ENCODE measurements at places on chromosomes 7 and 10.

- no peak overlapping the region for H3K4me3 ChIP-seq
- H3K36me3 ChIP-seq = no peaks in the 10 kb centered on the region
- peaks cover 10% of the 10 kb centered on the region for H3K4me1 ChIP-seq
- H3K27ac ChIP-seq = no peak overlapping the region
- no peak for DNase-seq
- H3K27me3 ChIP-seq = no peaks in the 10 kb centered on the region
These were observed 46.2 kb downstream of the RGS10 start for GRCh38 chr10:119496273-119496672.

GRCh38 chr7:68562323-68562899 is 1035.9 kb upstream of the AUTS2 start:
- no peaks in the 10 kb centered on the region for H3K36me3 ChIP-seq
- no peak overlapping the region for H3K4me3 ChIP-seq
- DNase-seq = no peak
- no peaks in the 10 kb centered on the region for H3K27me3 ChIP-seq
- no peaks in the 10 kb centered on the region for H3K4me1 ChIP-seq
- H3K27ac ChIP-seq = no peak overlapping the region

GRCh38 chr7:130867581-130868136 is 133.7 kb upstream of the KLF14 start:
- no peak overlapping the region for H3K4me3 ChIP-seq
- H3K27me3 ChIP-seq = no peaks in the 10 kb centered on the region
- peaks cover 34% of the 10 kb centered on the region for H3K36me3 ChIP-seq
- no peak overlapping the region for H3K27ac ChIP-seq
- DNase-seq = no peak

DNA sequence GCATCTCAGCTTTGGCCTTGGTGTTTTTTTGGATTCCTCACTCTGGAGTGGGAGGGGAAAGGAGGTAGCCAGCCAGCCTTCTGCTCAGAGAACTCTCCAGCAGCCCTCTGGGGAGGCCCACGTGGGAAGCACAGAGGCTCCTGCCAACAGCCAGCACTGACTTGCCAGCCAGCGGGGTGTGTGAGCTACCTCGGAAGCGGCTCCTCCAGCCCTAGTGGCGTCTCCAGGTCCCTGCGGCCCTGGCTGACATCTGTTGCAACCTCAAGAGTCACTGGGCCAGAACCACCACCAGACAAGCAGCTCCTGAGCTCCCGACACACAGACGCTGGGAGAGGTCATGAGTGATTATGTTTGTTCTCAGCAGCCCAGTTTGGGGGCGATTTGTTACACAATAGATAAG is 180.2 kb upstream of the FZD8 start:
- H3K4me1 ChIP-seq = peaks cover 5% of the 10 kb centered on the region
- DNase-seq = peak; percentile 41
- no peak overlapping the region for H3K4me3 ChIP-seq
- H3K36me3 ChIP-seq = no peaks in the 10 kb centered on the region
- H3K27me3 ChIP-seq = no peaks in the 10 kb centered on the region
- no peak overlapping the region for H3K27ac ChIP-seq

DNA sequence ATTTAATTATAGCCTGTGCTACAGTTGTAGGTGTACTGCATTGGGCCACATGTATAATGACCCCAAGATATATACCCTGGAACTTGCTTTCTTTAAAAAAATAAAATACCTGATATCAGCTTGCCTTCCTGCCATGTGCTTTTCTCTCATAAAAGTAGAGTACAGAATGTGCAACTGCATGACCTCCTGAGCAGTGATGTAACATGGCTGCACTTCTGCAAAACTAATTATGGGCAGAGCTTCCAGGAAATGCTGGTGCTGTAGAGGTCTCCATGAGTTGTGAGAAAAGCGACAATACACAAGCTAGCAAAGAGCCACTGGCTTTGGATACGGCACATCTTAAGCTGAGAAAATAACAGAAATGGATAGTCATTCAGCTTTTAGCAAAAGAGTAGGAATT is 6.5 kb upstream of the ERLIN1 start:
- H3K4me1 ChIP-seq = peaks cover 7% of the 10 kb centered on the region
- H3K36me3 ChIP-seq = peaks cover 14% of the 10 kb centered on the region
- no peaks in the 10 kb centered on the region for H3K27me3 ChIP-seq
- no peak overlapping the region for H3K27ac ChIP-seq
- H3K4me3 ChIP-seq = no peak overlapping the region

GRCh38 chr10:48505394-48506112 is 99.3 kb downstream of the ARHGAP22 start:
- H3K27me3 ChIP-seq = no peaks in the 10 kb centered on the region
- no peaks in the 10 kb centered on the region for H3K36me3 ChIP-seq
- H3K4me3 ChIP-seq = no peak overlapping the region
- no peak overlapping the region for H3K27ac ChIP-seq
- DNase-seq = no peak

DNA sequence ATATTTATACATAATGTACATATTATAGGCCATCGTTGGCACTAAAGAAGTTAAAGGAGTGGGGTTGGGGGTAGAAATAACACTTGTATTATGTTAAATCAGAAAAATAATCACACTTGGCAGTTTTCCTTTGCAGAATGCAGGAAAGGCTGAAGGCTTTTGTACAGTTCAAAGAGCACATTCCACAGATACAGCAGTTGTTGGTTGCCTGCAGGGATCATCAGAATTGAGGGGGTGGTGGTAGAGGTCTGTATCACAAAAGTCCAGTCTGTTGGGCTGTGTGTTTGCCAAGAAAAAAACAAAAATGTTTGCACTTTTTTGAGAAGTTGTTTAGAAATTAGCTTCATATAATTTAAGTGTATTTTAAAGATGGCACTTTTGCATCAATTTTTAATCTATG is 231.8 kb upstream of the FOXP2 start:
- no peaks in the 10 kb centered on the region for H3K4me1 ChIP-seq
- H3K36me3 ChIP-seq = no peaks in the 10 kb centered on the region
- no peak overlapping the region for H3K27ac ChIP-seq
- H3K27me3 ChIP-seq = no peaks in the 10 kb centered on the region
- DNase-seq = no peak

DNA sequence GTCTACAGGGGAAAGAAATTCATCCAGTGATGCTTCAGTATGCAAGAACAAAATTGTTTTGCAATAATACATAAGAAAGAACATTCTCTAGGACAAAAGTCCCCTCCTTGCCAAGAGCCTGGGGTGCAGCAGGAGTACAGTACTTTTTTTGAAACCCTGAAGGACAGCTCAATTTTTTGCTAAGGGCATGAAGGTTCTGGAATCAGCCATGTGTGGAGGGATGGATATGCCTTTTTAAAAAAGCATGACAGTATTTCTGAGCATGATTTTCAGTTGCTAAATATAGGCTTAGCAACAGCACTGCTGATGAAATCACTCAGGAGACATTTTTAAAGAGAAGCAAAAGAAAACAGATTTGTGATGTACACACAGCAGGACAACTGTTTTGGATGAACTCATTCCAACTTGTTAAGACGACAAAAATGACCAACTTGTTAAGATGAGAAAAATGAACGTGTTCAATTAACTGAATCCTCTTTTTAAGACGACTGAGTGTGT is 39.3 kb downstream of the HBP1 start:
- no peak for DNase-seq
- H3K27ac ChIP-seq = peak overlapping the region; percentile 30
- H3K36me3 ChIP-seq = peaks cover 22% of the 10 kb centered on the region
- H3K4me1 ChIP-seq = no peaks in the 10 kb centered on the region
- H3K27me3 ChIP-seq = no peaks in the 10 kb centered on the region

- H3K27ac ChIP-seq = no peak overlapping the region
- no peaks in the 10 kb centered on the region for H3K36me3 ChIP-seq
- peaks cover 16% of the 10 kb centered on the region for H3K4me1 ChIP-seq
- H3K27me3 ChIP-seq = no peaks in the 10 kb centered on the region
- no peak for DNase-seq
These were observed 147.7 kb downstream of the JAZF1 start for GRCh38 chr7:28032738-28033380.

DNA sequence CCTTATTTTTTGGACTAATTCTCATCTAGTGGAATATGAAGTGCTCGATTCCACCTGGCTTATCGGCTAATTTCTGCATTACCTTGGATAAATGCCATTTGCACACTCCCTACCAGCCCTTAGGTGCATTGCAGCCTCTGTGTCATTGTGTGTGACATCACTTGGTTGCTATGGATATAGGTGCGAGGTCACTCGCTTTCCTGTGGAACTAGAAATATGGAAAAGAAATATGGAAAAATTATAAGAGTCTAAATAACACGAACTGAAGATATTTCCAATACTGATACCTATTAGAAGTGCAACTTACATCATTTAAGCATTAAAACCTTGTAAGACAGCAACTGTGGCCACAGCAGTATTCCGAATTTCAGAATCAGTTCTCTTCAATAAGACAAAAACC is 2.0 kb downstream of the YWHAG start:
- peak overlapping the region; percentile 94 for H3K4me3 ChIP-seq

- H3K27me3 ChIP-seq = no peaks in the 10 kb centered on the region
- H3K4me3 ChIP-seq = no peak overlapping the region
- no peak for DNase-seq
- peaks cover 6% of the 10 kb centered on the region for H3K4me1 ChIP-seq
- no peaks in the 10 kb centered on the region for H3K36me3 ChIP-seq
- no peak overlapping the region for H3K27ac ChIP-seq
These were observed 7.5 kb downstream of the ANKIB1 start for GRCh38 chr7:92253251-92253650.

- no peaks in the 10 kb centered on the region for H3K27me3 ChIP-seq
- no peak for DNase-seq
- H3K4me1 ChIP-seq = peaks cover 10% of the 10 kb centered on the region
- no peaks in the 10 kb centered on the region for H3K36me3 ChIP-seq
- peak overlapping the region; percentile 45 for H3K27ac ChIP-seq
- H3K4me3 ChIP-seq = no peak overlapping the region
These were observed 174.2 kb upstream of the ZNF32 start for GRCh38 chr10:43822631-43823580.

- no peaks in the 10 kb centered on the region for H3K27me3 ChIP-seq
- H3K4me1 ChIP-seq = no peaks in the 10 kb centered on the region
- no peak overlapping the region for H3K4me3 ChIP-seq
- no peak overlapping the region for H3K27ac ChIP-seq
- H3K36me3 ChIP-seq = no peaks in the 10 kb centered on the region
- DNase-seq = no peak
These were observed 10.7 kb downstream of the IRF5 start for GRCh38 chr7:128948312-128948973.

- peak overlapping the region; percentile 99 for H3K27ac ChIP-seq
- peak overlapping the region; percentile 52 for H3K4me3 ChIP-seq
- H3K36me3 ChIP-seq = no peaks in the 10 kb centered on the region
- peak; percentile 70 for DNase-seq
- peaks cover 57% of the 10 kb centered on the region for H3K27me3 ChIP-seq
These were observed 513 bp downstream of the HOXA7 start for GRCh38 chr7:27155816-27156507.

GRCh38 chr10:87671139-87671815 is 11.6 kb downstream of the PAPSS2 start:
- H3K36me3 ChIP-seq = no peaks in the 10 kb centered on the region
- no peak overlapping the region for H3K4me3 ChIP-seq
- no peaks in the 10 kb centered on the region for H3K4me1 ChIP-seq
- H3K27ac ChIP-seq = no peak overlapping the region

DNA sequence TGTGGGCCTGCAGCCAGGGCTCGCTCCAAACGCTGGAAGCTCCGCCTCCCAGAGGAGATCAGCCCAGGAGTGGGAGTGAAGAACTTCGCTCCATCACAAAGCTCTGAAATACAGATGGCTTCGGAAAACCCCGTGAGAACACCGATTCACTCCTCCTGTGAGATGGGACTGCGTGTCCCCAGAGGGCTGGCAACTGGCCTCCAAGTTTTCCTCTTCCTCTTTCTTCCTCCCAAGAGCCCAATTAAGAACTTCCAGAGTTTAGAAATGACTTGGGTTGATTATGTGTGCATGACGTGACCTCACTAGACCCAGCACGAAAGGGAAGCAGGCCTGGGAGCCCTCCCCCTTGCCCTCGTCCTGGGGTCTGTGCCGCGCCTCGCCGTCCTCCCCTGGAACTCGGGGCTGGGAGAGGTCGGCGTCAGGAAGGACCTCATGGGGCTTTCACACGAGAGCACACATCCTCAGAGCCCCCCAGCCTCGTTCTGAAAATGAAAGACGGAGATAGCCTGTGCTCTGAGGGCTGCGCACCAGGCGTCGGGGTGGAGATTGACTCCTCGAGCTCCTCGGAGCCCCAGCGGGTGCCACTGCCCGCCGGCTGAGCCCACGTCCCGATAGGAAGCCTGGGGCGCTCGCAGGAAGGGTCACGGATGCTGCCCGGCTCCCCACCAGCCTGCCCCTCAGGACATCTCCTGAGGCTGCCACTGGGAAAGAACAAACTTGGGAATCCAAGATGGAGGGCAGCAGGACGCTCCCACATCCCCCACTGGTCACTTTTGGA is 37.8 kb downstream of the PTPRN2 start:
- H3K36me3 ChIP-seq = no peaks in the 10 kb centered on the region
- no peaks in the 10 kb centered on the region for H3K27me3 ChIP-seq
- no peak for DNase-seq
- peak overlapping the region; percentile 10 for H3K4me3 ChIP-seq

DNA sequence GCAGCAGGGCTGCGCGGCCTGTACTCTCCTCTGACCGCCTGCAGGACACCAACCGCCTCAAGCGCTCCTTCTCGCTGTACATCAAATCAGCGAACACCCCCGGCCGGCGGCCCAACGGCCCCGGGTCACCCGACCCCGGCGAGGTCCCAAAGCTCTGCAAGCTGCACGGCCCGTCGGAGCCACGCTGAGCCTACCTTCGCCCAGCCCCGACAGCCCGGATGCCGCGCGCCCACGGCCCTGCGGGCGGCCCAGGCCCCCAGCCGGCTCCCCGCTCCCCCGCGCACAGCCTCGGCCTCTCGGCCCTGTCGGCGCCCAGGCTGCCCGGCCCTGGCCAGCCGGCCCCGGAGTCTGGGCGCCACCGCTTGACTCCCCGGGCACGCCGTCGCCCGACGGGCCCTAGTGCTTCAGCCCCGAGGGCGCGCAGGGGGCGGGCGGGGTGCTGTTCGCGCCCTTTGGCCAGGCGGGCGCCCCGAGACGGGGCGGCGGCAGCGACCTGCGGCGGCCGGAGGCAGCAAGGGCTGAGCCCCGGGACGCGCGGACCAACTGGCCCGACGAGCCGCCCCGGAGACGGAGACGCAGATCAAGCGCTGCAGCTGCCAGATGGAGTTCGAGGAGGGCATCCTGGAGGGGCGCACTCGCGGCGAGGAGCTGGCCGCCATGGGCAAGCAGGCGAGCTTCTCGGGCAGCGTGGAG is 11.1 kb upstream of the SEC24C start:
- no peak overlapping the region for H3K4me3 ChIP-seq
- H3K4me1 ChIP-seq = peaks cover 21% of the 10 kb centered on the region
- H3K27ac ChIP-seq = no peak overlapping the region
- no peak for DNase-seq
- no peaks in the 10 kb centered on the region for H3K27me3 ChIP-seq

GRCh38 chr7:3438352-3438751 is 137.3 kb downstream of the SDK1 start:
- no peak for DNase-seq
- no peak overlapping the region for H3K4me3 ChIP-seq
- H3K27me3 ChIP-seq = no peaks in the 10 kb centered on the region
- no peak overlapping the region for H3K27ac ChIP-seq
- no peaks in the 10 kb centered on the region for H3K4me1 ChIP-seq

Measured in transverse colon (tissue), 4 donors.